ENCODE measurements at places on chromosomes 1 and 21.

DNA sequence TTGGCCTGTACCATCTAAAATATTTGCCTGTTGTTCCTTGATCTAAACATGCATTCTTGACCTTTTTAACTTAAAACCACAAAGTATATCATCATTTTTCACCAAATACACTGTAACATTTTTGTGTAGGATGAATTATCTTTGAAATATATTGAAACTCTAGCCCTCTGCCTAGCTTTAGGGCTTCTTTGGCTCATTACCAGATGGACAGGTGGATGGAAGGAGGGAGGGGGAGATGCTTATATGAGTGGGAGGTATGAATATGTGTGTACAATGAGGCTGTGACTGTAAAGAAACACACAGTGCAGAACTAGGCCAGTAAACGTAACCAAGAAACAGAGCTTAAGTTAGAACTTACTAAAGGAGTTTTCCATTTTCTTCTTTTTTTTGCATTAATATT is 118.5 kb downstream of the ESRRG start:
- no peak for DNase-seq

- peak; percentile 22 for DNase-seq
Observed at GRCh38 chr1:52697795-52698674, at the start of gene COA7. Gene COA7, minus strand, starts transcription at chr1:52698347. Its CDS starts 21 bp downstream, at chr1:52698326.

DNA sequence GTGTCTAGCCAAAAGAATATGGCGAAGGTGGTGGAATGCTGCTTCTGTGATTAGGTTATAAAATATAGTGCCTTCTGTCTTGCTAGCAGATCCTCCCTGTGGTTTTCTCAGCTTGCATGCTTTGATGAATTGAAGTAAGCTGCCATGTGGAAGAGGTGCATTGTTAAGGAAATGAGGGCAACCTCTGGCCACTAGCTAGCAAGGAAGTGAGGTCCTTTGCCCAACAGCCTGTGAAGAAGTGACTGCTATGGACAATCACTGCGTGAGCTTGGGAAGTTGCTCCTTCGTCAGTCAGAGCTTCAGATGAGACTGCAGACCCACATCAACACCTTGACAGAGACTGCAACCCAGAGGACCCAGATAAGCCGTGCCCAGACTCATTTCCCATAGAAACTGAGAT is 109.4 kb downstream of the GIPC2 start:
- DNase-seq, result no peak

DNA sequence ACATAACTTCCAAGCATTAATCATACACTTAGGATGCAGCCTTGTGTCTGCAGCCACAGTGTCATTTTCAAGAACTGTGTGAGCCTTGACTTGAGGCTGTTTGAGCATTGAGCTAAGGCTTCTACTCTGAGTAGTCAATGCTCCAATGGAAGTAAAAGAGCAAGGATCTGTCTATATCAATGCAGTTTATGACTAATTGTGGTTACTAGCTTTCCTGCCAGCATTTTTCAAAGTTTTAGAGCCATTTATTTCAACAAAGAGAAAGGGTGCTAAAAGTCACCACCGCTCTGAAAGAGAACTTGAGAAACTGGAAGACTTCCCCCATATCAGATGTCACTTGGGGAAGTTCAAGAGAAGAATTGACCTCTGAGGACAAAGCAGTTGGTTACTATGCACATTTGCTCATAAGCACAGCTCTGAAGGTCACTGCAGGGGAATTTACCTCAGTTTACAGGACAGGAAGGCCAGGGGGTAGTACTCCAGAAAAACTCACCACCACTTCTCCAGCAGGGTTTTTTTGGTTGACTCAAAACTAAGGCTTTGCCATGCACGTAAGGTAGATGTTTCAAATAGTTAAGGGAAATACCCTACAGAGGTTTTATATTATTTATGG is 24.5 kb upstream of the RGS1 start:
- no peak for DNase-seq

DNA sequence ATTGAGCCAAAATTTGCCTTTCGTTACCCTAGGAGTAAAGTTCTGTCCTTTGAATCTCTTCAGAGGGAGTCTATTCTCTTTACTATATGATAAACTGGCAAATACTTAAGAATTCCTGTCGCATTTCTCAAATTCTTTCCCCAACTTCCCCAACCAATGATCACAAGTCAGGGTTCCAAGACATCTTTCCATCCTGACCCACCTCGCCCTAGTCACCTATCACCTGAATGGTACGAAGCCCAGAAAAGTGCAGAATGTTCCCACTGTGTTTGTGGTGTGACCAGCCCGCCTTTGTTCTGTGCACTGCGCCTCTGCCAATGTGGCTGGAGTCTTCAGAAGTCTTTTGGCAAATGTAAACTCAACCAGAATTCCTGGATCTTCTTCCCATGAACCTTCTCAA is 132.5 kb downstream of the RNF220 start:
- no peak for DNase-seq

DNA sequence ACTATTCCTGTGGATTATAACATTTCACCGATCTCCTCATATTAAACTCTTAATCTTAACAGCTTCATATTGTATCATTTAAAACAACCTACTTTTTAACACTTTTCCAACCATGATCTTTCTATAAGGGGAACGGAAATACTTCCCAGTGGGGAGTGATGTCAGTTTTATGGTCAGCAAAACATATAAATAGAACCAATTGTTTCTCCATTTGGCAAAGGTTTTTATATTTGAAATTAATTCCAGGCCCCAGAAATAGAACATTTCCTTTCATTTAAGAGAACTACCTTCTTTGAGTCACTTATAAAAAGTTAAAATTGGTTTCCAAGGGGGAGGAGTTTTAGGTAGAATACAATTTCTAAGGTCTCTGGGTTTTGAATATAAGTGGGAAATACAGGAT is 189.6 kb downstream of the TGFBR3 start:
- no peak for DNase-seq

GRCh38 chr1:39826583-39826982 is 37.9 kb upstream of the BMP8B start:
- DNase-seq, result no peak

- DNase-seq, result no peak
Observed at GRCh38 chr1:3490046-3490745, 35.7 kb downstream of the ARHGEF16 start.

DNA sequence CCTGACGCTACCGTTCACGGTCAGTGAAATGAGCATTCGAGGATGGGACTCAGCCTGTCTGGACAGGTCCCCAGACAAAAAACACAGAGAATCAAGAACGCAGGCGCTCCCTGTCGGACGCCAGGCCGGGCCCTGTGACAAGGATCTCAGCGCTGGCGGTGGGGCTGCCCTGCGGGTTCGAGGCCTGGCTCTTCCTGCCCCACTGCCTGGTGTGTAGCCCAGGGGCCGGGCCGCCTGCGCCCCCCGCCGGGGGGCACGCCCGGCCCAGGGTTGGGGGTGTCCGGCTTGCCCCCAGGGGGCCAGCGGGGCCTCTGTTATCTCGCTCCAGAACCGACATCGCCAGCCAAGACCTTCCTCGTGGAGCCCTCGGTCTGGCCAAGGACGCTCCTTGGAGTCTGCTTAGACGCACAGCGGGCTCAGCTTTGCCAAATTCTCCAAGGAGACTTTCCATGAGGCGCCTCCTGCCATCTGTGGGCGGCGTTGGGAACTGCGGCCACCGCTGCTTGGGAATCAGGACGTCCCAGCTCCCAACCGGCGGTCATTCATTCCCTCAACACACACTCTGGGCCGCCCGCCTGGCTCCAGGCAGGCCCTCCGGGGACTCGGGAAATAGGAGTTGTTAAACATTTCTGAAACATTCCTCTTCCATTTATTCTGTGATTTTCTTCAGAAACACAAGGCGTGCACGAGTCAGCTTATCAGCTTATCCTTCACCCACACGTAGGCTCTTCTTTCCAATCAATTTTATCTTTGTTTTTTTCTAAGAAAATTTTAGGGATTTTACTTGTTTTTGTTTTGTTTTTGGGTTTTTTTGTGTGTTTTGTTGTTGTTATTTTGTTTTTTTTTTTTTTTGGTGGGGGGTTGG is 11.3 kb upstream of the RIPK4 start:
- DNase-seq, result no peak

DNA sequence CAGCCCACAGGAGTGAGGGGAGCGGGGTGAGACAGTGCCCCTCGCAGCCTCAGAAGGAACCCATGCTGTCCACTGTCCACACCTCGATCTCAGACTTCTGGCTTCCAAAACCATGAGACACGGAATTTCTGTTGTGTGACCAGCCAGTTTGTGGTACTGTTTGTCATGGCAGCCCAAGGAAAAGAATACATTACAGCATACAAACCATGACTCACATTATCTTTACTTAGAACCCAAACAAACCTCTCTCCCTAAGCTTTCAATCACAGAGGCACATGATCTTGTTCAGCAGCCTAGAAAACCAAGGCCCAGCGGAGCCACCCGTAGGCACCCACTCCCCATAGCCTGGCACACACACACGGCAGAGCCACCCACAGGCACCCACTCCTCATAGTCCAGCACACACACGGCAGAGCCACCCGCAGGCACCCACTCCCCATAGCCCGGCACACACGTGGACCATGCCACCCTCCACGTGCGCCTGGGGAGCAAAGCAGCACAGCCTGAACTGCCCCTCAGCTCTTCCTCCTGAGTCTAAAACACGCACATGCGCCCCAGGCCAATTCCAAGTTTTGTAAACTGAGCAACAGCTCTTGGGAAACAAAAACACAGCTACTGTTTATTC is 458 bp upstream of the KRTAP10-4 start:
- DNase-seq, result no peak

- no peak for DNase-seq
Observed at GRCh38 chr21:14672466-14672865, 126.4 kb upstream of the SAMSN1 start.

Data from activated CD4-positive, alpha-beta T cell treated with anti-CD3 and anti-CD28 coated beads for 1 hour (primary cell).